ENCODE measurements at places on chromosomes 11 and 22.

GRCh38 chr11:74453373-74453975, 13.9 kb downstream of the KCNE3 start:
- DNase-seq: peak; percentile 60

- DNase-seq: no peak
Measured at GRCh38 chr22:30246814-30247376, 336 bp upstream of the LIF start.

- peak; percentile 22 for DNase-seq
Measured at GRCh38 chr11:45385844-45386243, 99.7 kb upstream of the SYT13 start.

- no peak for DNase-seq
Measured at GRCh38 chr11:92941676-92942571, 27.5 kb upstream of the MTNR1B start.

DNA sequence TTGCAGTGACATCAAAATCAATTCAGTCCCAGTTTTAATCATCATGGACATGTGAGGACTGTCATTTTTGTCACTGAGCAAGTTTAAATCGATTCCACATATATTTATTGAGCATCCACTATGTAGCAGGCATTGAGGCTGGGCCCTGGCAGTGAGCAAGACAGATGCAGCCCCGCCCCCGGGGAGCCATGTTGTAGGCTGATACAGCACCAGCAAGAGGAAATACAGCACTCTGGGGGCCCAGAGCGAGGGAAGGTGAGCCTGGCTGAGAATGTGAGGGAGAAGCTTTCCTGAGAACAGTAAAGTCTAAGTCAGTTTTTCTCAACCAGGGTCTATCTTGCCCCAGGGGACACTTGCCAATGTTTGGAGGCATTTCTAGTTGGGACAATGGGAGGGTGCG, 108.6 kb upstream of the ASPHD2 start:
- no peak for DNase-seq

GRCh38 chr11:17169876-17170275, 37.9 kb downstream of the PIK3C2A start:
- no peak for DNase-seq

DNA sequence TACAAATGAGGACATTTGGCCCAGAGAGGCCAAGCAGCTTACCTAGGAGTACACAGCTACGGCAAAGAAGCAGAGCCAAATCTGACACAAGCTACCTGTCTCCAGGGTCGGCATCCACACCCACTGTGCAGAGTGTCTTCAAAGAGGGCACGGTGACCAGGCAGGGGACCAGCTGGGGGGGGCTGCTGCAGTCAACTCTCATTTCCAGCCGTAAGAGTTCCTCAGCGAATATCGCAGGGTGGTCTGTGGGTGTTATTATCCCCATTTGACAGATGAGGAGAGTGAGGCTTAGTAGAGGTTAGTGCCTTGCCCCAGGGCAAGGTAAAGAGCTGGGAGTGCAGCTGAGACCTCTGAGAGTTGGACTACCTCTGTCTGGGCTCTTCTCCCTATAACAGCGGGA, 7.1 kb upstream of the PPFIA1 start:
- no peak for DNase-seq

DNA sequence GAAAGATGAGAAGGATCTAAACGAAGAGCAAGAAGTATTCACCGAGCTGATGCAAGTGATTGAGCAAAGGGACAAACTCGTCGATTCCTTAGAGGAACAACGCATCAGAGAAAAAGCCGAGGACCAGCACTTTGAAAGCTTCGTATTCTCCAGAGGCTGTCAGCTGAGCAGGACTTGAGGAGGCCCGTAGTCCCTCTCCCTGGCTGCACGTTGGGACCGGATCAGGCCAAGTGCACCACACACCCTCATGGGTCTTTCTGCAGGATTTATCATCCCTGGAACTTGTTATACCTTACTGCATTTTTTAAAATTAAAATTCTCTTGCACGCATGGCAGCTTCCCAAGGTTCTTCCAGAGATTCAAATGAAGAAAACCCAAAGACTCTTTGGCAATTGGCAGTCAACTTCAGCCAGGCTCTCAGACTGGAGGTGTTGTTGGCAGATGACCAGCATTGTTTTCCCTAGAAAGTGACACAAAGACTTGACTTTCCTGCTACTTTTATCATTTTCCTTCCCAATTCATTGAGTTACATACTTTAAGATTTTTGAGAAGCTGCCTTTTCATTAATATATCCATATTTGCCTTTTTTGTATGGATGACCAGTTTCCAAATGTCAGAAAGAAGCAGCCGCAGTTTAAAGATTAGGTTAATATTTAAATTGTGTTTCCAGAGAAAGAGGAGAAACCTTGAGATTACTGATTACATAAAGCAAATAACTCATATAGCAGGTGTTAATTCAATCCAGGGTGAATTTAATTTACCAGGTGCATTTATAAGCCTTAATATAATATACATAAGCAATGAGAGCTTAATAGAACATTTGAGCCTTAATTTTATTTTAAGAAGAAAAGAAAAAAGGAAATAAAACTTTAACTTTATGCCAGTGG, 18.8 kb upstream of the PARVA start:
- DNase-seq: no peak

GRCh38 chr11:94873916-94874540, 99.3 kb downstream of the CWC15 start:
- DNase-seq: no peak

DNA sequence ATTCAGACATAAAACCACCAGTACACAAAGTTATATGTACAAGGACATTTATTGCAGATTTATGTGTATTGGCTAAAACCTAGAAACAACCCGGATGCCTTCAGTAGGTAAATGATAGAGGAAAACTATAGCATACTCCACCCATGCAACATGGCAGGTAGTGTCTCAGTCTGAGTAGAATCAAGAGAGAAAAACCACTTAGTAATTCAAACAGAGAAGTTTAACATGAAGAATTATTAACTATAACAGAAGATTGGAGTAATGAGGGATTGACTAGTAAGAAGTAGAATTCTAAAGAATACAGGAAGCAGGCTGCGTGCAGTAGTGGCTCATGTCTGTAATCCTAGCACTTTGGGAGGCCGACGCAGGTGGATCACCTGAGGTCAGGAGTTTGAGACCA, 16.2 kb upstream of the SPTY2D1 start:
- no peak for DNase-seq

GRCh38 chr11:23727794-23728193, 769.1 kb upstream of the LUZP2 start:
- no peak for DNase-seq

DNA sequence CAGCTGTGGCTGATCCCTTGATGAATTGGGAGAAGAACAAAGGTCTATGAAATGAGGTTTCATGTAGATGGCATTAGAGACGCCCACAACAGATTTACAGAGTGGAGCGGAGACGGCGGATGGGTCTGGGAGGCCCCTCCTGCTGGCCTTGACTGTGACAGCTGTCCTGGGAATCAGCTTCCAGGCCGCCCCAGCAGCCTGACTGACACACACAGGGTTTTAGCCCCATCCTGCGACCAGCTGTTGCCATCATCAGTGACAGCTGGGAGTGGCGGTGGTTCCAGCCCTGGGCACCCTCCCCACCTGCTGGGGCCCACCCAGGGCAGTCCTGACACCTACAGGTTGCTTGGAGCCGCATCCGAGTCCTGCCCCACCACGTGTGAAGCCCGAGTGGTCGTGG, 64.0 kb upstream of the PPP6R3 start:
- DNase-seq: no peak

- DNase-seq: no peak
Measured at GRCh38 chr22:40430991-40431390, 60.6 kb downstream of the SGSM3 start.

DNA sequence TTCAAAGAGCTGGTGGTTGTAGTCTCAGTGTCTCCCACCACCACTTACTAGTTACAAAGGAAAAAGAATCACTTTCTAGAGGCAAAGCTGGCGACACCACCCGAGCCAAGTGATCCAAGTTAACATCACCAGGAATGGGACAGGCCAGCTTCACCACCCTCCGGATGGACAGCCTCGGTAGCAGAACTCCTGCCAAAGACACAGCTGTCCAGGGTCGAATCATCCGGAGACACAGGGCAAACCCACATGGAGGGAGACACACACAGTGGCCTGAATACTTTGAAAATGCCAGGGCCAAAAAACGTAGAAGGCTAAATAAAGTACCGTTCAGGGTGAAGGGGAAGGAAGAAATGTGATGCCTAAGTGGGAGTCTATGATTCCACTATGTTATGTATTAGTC, 33.1 kb downstream of the KCNQ1 start:
- no peak for DNase-seq

DNA sequence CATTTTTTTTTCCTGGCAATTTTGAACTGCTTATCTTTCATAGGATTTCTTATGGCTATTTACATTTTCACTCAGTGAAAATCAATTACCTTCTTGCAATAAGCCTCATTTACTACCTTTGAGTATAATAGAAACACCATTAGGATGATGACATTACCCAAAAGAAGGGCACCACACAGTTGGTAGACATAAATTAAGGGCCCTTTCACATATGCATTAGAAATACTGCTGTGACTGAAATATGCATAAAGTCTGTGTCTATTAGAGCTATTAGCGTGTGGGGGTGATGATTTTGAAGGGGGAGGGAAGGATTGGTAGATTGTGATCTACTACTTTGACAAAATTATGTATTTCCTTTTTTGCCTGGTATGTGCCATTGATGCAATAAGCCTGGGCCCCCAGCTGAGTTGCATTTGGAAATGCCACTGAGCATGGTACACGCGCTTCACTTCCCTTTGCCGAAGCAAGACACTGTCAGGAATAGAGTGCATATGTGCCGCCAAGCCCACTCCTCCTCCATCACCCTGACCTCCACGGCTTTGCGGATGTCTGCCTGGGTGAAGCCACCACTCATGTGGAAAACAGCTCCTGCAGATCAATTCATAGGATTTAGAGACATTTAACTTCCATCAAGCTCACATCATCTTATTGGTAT, 339.3 kb downstream of the DCDC1 start:
- no peak for DNase-seq

- no peak for DNase-seq
Measured at GRCh38 chr11:72578051-72578450, 96.2 kb downstream of the PDE2A start.

- no peak for DNase-seq
Measured at GRCh38 chr11:42812361-42812760, 499.4 kb upstream of the API5 start.

DNA sequence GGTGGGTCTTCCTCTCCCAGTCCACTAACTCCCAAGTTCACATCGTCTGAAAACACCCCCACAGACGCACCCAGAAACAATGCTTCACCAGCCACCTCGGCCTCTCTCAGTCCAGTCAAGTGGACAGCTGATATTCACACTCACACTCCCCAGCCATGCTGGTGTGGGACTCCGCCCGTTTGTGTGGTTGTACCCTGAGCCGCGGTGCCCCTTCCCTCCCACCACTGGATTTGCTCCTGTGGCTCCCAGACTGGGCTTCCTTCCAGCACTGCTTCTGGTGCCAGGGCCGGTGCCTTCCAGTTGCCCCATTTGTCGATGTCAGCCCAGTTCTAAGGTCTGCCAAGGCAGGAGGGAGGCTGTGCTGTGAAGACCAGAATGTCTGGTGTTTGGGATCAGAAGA, 37.9 kb upstream of the PLET1 start:
- DNase-seq: no peak

- DNase-seq: no peak
Measured at GRCh38 chr22:36397131-36398093, 9.6 kb upstream of the MYH9 start.

- no peak for DNase-seq
Measured at GRCh38 chr11:10650630-10651029, 42.9 kb downstream of the IRAG1 start.

DNA sequence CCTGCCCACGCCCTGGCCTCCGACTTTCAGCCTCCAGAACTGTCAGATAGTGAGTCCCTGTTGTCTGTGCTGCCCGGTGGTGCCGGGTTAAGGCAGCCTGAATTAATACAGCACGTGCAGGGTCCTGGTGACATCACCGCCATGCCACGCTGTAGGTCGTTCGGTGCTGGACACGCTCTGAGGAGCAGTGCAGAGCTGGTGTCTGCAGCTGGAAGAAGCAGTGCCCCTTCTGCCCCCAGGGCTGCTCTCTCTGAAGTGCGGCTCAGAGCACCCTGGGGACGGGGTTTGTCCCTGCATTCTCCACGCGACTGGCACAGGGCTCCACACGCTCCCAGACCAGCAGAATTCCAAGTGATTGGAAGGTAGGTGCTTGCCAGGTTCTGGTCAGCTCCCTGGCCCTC, 831.5 kb downstream of the TBC1D22A start:
- no peak for DNase-seq

DNA sequence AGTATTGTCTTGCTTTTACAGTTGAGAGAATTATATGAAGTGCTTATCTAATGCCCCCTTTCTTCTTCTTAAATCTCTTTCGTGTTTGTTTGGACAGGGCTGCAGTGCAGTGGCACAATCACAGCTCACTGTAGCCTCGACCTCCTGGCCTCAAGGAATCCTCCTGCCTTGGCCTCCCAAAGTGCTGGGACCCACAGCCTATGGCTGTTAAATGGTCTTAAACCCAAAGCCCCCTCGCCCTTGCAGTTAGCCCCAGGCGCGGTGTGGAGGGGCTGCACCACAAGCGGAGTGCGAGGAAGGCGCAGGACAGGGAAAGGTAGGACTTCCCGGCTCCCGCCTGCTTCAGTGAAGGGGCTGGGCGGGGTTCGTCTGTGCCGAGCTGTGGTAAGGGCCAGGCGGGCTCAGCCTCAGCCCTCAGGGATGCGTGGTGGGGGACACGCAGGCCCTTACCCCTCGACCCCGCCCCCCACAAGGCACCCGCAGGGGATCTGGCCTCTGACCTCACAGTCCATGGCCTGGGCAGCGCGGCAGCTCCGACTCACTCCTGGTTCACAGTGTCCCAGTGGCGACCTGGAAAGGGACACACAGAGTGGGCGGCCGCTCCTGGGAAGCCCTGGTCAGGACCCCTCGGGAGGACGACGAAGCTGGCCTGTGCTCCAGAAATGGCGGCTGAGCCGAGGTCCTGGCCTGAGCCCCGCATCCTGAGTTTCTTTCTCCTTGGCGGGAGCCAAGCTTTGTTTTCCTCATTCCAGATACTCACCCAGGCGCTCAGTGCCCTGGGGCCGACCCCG, 24.5 kb downstream of the BID start:
- no peak for DNase-seq

DNA sequence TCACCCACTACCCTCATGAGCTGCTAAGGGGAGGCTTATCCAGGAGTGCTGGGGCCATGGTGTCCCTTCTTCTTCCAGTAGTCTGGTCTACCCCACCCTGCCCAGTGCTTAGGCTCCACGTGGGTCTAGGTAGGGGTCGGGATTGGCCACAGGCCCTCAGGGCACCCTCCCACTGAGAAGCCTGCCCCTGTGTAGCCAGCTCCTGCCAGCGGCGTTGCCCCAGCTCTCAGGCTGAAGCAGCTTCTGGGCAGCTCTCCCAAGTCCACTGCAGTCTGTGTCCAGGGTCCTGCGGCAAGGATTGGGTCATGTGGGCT, 24.0 kb upstream of the RIC3 start:
- DNase-seq: no peak

- DNase-seq: no peak
Measured at GRCh38 chr11:17544181-17544622, at the start of gene USH1C. TSS of gene USH1C (minus strand) at chr11:17544416. CDS start at chr11:17544307, 109 bp downstream.

GRCh38 chr11:3020011-3020410, 27.9 kb upstream of the NAP1L4 start:
- DNase-seq: no peak

DNA sequence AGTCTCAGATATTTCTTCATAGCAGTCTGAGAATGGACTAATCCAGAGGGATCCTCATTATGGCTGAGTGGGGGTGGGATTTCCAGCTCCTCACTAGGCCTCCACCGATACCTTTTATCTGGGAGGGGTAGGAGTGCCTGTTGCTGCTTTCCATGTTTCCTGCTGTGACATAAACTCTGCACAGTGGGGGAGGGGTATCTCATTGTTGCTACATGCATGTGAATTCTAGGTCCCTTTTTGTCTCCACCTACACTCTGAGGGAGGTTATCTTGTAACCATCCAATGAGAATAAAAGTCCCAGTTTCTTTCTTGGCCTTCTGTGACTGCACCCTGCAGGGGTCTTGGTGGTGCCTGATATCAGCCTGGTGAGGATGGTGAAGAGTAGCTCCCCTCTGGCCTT, 60.5 kb downstream of the ADAMTS15 start:
- DNase-seq: no peak
